ENCODE measurements at places on chromosomes 2 and 18.
A peak's percentile ranks its signal among the peaks of the same experiment; 100 is the strongest.

DNA sequence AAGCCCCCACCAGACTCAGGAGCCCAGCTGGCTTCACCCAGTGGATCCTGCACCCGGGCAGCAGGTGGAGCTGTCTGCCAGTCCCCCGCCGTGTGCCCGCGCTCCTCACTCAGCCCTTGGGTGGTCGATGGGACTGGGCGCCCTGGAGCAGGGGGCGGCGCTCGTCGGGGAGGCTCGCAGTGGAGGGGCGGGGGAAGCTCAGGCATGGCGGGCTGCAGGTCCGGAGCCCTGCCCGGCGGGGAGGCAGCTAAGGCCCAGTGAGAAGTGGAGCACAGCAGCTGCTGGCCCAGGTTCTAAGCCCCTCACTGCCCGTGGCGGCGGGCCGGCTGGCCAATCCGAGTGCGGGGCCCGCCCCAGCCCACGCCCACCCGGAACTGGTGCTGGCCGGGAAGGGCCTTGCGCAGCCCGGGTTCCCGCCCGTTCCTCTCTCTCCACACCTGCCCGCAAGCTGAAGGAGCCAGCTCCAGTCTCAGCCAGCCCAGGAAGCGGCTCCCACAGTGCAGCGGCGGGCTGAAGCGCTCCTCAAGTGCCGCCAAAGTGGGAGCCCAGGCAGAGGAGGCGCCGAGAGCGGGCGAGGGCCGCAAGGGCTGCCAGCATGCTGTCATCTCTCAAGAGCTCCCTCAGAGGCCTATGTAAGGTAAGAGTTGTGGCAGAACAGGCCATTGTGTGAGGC is 1307.8 kb upstream of the TMEFF2 start:
- DNase-seq, result no peak

DNA sequence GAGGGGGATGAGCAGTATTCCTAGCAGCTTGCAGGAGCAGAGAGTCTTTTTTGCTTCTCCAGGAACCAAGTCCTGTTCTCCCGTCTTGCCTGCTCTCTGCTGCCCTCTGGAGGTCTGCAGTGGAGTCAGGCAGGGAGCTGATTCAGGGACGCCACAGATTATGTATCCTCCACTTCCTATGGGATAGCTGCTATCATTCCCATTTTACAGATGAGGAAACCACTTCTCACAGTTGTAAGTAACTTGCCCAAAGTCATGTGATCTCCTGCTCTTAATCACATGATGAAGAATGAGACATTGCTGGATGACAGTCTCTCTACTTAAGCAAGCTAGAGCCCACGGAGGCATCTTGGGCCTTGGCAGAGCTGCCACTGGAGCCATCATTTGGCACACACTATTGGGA is 8.3 kb downstream of the SLC4A5 start:
- DNase-seq, result peak; percentile 80

DNA sequence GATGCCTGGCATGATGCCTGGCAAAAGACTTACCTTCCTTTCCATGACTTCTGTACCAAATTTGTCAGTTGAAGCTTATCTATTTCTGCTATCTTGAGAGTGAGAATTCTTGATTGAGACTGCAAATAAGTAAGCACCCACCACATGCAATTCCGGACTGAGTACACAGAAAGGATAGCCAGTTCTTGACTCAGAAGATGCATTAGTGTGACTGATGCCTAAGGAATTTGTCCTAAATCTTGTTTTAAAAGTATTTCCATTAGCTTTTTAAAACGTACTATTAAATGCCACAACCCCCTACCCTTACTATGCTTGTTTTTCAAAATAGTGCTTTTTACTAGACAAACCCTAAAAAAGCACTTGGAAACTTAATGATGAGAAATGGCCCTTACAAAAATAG is 545 bp downstream of the MPP4 start:
- peak; percentile 31 for DNase-seq

DNA sequence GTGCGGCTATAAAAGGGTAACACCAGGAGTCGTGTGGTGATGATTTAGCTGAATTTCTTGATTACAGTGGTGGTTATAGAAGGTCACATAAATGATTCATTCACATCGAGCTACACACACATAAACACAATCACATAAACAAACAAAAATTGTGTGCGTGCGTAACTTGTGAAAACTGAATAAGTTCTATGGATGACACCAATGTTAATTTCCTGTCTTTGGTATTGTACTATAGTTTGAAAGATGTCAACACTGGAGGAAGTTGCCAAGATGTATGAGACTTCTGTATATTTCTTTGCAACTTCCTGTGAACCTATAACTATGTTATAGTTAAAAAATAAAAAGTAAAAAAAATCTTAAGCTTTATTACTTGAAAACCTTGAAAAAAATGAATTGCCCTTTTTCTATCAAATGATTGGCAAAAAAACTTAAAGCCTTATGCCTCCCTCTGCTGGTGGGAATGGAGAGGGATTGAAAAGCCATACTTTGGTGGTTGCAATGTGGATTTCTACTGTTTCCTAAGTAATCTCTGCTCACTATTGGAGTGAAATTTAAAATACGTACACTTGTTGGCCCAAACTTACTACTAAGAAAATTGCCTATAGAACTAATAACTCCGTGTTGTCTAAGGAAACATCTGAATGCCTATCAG is 227.7 kb downstream of the RPIA start:
- no peak for DNase-seq

DNA sequence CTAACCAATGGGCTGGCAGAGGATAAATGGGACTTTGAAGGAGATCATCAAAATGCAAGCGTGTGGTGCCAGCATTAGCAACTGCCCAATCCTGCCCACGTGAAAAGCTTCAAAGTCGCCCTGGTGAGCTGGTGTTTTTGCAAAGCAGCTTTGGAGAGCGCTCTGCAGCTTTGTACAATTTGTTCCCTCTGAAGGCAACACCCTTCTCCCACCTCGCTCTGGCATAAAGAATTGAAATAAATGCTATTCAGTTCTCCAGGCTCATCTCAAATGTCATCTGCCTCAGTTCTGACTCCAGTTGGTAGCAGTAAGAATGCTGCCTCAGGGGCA is 3.5 kb downstream of the COPS9 start:
- DNase-seq, result no peak

DNA sequence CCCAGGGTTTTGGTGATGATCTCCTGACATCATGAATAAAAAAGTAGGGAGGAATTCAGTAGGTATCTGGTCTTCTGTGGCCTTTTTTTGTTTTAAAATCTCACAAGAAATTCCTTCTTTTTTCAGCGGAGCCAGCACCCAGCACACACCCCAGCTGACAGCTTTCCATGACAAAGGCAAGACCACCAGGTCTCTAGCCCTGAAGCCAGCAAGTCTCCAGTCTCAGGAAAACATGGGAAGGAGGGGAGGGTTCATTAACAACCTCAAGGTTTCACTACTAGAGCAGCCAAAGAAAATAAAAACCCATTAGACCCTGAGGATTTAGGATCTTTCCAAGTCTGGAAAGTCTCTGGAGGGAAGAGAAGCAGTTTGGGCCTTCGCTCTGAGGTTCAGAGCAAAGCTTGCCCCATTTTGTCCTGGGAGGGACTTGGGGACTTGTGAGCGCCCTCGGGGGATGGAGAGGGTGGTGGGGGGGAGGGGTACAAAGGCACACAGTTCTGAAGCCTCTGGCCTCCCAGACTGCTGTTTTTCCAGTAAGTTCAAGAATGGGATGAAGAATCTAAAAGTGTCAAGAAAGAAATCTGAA is 9.0 kb downstream of the FOXI3 start:
- no peak for DNase-seq
